SK-MEL-5 (cell line): ENCODE measurements at places on chromosomes 5 and 9. TPM values are rescaled to one million over a fixed set of nuclear protein-coding genes. Genes with fewer than 3 reads are reported as not detected.

- DNase-seq = peak; percentile 31
Observed at GRCh38 chr5:41968153-41968723, 43.2 kb downstream of the FBXO4 start.

DNA sequence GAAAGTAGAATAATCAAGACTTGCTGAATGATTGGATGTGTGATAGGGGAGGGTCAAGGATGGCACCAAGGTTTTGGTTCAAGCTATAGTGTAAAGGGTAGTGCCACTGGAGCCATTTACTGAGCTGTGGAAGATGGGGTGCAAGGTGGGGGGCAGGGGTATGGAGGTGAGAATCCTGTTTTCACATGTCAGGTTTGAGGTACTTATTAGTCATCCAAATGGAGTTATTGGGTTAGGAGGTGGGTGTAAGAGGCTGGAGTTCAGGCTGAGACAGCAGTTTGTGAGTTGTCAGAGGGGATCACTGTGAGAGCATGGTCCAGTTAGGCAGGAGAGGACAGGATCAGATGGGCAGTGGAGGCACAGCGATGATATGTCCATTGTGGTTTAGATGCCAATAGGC lies 8.9 kb downstream of the PCBD2 start:
- no peak for DNase-seq

- DNase-seq = no peak
Observed at GRCh38 chr9:125227761-125228160, 13.4 kb downstream of the HSPA5 start.

- no peak for DNase-seq
Observed at GRCh38 chr5:180591311-180591887, at the start of gene SCGB3A1. TSS of gene SCGB3A1 (minus strand) at chr5:180591499. CDS start at chr5:180591462, 37 bp downstream.

- no peak for DNase-seq
Observed at GRCh38 chr9:117293206-117294114, 121.4 kb downstream of the ASTN2 start.

GRCh38 chr5:132177691-132178149 lies 49.9 kb downstream of the P4HA2 start:
- DNase-seq = no peak

The GRM6 gene
- not detected in 2 replicates for total RNA-seq

The TYRP1 gene
- 1,105 and 1,258 TPM in 2 replicates for total RNA-seq
